Stimulated activated CD4-positive, alpha-beta T cell treated with anti-CD3 and anti-CD28 coated beads, Interleukin-15, amount 100 ng/mL, for 1 hour (primary cell): ENCODE measurements at places on chromosomes 7 and 10.

DNA sequence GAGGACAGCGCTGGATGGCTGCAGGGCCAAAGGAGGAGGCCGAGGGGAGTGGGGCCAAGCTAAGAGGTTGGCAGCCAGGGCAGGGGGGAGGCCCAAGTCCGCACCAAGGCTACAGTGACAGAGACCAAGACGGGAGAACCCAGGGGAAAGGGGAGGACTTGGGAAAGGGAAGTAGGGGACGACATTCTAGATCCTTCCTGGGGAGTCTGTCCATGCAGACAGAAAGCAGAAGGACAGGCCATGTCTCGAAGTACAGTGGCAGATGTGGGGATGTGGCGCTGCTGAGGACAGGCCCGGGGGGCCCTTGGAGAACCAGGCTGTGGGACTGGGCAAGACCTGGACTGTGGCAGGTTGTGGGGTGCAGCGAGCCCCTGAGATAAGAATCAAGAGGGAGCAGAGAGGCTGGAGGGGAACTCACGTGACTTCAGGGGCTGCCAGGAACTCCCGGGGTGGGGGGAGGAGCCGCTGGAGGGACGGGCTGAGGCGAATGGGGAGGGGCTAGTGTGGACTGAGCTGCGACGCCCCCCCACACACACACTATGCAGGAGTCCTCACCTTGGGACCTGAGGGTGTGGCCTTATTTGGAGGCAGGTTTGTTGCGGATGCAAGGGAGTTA, 68.5 kb upstream of the TNRC18 start:
- no peak for DNase-seq

DNA sequence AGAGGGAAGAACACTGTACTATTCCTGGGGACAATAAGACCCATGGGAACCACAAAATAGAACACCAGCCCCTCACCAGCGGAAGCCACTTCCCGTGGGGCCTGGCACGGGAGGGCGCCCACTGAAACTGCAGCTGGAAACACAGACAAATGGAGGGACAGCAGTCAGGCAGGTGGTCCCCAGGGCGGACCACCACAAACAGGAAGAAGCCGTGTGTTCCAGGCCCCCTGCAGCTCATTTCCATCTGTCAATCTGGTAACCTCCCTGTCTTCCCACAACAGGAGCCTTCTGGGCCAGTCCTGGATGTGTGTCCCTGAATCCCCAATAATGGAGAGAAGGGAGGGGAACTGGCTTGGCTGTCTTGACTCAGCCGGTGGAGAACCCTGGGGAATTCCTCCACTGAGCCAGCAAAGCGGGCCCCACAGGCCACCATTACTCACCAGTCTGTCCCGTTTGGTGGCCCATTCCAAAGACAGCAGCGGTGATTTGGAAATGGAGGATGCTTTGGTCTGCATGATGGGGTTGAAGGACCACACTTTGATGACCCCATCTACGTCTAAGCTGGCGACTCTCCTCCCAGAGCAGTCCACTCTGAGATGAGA, 16.7 kb downstream of the WDR91 start:
- DNase-seq, result no peak

DNA sequence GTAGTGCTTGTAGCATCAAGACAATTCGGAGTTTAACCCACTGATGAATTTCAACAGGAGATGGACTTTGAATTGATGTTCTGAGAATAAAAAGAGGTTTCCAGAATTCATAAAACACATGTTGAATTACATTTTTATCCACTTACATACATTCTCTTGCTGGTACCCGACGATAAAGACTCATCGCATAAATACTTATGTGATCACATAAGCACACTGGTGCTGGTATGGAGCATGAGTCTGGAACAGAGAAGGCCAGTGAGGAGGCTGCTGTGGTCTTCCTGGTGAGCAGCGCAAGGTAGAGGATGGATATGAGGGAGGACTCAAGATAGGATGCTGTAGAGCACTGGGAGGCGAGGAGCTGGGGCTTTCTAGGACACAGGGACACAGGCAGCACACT, 109.0 kb downstream of the RNF216 start:
- no peak for DNase-seq

GRCh38 chr7:66170309-66171231, 34.6 kb upstream of the TPST1 start:
- DNase-seq, result no peak

- DNase-seq, result no peak
Measured at GRCh38 chr7:79610313-79610712, 156.8 kb upstream of the MAGI2 start.
